T-helper 17 cell (primary cell): ENCODE measurements at places on chromosomes 2 and 18.
A peak's percentile ranks its signal among the peaks of the same experiment; 100 is the strongest.

GRCh38 chr18:48769006-48769636 lies 181.6 kb downstream of the SMAD7 start:
- no peak for DNase-seq

DNA sequence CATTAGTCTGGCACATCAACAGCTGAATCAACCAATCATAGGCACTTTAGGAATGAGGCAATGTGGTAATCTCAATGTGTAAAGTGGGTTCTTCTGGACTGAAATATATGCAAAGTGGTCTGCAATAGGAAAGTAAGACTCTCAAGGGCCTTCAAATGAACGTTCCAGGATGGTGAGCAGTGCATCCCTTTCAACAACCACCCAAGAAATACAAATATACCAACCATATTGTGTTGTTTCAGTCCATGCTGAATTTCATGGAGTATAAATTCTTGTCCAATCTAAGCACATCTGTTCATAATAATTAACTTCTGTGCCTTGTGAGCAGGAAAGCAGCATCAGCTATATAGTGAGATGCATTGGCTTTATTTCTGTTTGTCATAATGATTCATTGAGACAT lies 556.2 kb downstream of the THSD7B start:
- no peak for DNase-seq

DNA sequence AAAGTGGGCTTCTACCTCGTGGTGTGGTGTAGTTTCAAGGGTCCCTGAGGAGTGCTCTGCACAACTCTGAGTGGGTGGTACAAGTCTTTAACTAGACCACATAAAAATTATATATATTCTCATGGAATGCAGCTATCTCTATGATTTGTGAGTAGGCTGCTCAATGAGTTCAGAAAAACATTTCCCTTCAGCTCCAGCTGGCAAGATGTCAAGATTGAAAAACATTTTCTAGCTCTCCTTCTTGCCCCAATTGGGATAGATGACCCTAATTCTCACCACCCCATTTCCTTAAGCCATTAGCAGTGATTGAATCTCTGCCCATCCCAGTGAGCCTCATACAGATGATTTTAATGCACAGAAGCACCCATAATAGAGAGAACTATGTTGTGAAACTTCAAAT lies 28.3 kb upstream of the SP3 start:
- no peak for DNase-seq

DNA sequence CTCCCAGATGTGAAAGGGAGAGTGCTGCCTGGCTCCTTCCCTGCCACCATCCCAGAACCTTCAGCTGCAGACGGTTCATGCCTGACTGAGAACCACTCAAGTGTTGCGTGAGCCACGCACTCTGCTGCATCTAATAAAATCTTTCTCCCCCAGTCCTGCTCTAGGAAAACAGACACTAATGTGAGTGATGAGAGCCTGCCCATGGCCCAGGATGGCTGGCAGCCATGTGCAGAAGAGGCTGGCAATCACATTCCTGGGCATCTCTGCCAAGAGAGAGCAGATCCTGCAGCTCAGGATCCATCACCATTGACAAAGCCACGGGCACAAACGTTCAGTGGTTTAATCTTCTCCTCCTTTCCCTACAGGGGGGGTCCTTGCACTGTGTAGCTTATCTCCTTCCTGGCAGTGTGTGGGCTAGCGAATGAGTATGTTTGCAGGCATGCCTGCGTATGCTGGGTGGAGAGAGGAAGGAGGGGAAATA lies 477.5 kb downstream of the SLC4A3 start:
- DNase-seq, result no peak

- no peak for DNase-seq
Measured at GRCh38 chr18:27202741-27203140, 17.6 kb upstream of the CHST9 start.

- DNase-seq, result no peak
Measured at GRCh38 chr2:43049836-43050801, 176.3 kb downstream of the ZFP36L2 start.

GRCh38 chr2:240739797-240740196 lies 48.1 kb downstream of the AQP12A start:
- peak; percentile 23 for DNase-seq

DNA sequence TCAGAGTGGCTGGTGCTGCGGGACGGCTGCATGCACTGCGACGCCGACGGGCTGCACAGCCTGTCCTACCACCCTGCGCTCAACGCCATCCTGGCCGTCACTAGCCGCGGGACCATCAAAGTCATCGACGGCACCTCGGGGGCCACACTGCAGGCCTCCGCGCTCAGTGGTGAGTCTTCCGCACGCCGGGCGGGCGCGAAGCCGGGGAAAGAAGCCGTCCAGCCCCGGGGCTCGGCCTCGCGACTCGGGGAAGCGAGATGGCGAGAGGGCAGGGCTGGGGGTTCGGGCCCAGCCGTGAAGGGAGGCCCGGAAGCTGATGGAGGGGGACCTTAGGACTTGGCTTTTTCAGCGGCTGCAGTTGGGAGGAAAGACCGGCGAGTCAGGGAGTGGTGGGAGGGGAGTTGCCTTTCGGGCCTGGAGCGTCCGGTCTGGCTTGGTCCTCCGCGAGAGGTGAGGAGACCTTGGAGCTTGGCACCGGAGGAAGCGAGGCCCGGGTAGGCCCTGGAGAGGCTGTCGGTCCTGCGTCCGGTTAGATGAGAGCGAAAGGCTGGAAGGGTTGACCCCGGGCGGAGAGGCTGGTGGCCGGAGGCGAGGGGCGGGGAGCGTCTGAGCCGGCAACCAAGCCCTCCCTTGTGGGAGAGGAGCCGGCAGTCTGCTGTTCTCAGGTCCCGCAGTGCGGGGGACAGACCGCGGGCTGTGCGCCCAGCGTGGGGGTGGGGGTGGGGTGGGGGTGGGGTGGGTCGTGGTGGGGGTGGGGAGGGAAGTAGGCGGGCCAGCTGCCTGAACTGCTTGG lies 691 bp downstream of the BIRC6 start:
- DNase-seq, result no peak

DNA sequence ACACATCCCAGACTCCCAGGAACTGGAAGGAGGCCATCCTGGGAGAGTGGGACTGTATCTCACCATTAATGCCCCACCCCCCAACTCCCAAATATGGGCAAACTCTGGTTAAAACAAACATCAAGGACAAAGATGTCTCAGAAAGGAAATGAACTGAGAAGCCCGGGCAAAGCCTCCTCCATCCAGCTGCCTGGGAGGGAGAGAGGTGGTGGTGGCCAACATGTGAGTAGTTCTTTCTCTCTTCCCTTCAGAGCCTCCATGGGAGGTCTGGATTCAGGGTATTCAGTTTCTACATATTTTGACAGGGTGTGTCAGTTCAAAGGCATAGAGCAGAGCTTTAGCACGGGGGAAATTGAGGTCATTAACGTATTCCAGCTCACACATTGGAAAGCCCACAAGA lies 57.5 kb downstream of the CXCR4 start:
- DNase-seq, result no peak
